Liver (tissue), 10 donors: ENCODE measurements at places on chromosomes 6 and 20. TPM values are rescaled to one million over a fixed set of nuclear protein-coding genes. Genes with fewer than 3 reads are reported as not detected.

DNA sequence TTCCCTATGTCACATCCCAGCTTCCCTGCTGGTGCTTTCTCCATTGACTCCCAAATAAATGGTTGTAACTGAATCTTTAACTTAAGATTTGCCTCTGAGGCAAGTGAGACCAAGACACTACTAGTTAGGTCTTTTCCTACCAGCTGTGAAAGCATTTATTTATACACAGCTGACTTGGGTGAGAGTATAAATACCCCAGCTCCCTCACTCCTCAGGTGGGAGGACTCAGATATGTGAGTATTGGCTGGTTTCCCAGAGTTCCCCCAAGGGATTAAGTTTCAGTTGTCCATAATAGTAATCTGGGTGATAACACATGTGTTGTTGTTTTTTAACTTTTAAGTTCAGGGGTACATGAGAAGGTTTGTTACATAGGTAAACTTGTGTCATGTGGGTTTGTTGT lies 49.8 kb downstream of the CFAP61 start:
- no peak for DNase-seq

Gene GSS
- 38.8 TPM for total RNA-seq

Gene RING1
- total RNA-seq: 11.5 TPM

Gene LY6G6F
- total RNA-seq: 3.2 TPM

DNA sequence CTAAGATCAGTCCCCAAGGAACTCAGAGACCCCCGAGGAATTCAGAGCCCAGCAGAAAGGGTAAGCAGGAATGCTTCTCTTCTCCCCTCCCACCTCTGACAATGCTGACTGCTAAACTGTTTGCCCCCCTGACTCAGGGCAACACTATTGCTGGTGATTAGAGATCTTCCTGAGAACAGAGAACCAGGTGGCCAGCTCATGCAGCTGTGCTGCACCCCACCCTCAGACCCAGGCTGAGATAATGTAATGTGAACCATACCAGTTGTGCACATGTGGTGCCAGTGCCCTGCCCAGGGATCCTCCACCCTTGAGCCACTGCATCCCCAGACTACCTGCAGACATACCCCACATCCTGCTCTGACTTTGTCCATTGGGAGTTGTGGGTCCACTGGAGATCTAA lies 139.1 kb upstream of the ARG1 start:
- no peak for DNase-seq

DNA sequence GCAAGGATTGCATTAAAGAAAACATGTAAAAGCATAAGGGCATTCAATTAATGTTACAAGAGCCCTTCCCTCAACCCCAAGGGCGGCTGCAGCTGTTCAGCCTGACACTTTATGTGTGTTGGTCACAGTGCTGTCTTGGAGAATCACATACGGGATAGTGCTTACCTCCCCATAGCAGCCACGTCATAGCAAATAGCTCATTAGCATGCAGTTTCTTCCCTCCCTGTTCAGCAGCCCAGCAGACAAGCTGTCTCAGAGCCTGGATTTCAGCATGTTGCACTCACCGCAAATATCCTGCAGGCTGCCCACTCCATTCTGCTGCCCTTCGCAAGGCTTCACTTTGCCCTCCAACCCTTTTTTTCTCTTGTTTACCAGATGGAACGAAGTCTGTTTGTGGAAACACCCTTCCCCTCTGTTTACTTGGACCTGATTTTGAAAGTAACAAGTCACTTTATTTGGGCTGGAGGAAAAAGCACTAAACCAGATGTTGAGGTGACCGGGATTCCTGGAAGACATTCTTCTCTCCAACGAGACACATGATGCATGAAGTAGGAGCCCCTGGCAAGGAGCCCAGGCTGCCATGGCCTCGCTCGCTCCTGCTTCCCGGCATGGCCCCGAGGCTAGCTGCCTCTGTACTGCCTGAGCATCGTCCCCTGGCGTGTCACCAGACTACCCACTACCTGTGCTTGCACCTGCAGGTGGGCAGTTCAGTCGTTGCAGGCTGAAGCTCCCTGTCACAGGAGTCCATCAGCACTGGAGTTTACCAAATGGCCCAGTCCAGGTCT lies 151.6 kb upstream of the GMDS start:
- DNase-seq: no peak

DNA sequence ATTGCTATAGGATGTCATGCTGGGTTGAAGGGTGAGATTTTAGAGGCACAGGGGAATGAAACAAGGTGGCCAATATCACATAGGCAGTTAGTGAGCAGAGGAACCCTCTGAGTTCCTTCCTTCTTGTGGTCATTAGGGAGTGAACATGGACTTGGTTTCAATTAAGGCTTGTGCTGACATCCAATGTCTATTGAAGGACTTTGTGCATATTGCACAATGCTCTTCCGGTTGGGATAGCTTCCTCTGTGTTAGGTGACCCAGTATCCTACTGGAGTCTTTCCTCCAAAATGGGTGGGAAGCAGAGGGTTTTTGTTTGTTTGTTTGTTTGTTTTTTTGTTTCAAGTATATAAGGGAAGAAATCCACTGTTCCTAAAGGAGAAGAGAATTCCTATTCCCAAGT lies 98.5 kb downstream of the HDGFL1 start:
- no peak for DNase-seq

DNA sequence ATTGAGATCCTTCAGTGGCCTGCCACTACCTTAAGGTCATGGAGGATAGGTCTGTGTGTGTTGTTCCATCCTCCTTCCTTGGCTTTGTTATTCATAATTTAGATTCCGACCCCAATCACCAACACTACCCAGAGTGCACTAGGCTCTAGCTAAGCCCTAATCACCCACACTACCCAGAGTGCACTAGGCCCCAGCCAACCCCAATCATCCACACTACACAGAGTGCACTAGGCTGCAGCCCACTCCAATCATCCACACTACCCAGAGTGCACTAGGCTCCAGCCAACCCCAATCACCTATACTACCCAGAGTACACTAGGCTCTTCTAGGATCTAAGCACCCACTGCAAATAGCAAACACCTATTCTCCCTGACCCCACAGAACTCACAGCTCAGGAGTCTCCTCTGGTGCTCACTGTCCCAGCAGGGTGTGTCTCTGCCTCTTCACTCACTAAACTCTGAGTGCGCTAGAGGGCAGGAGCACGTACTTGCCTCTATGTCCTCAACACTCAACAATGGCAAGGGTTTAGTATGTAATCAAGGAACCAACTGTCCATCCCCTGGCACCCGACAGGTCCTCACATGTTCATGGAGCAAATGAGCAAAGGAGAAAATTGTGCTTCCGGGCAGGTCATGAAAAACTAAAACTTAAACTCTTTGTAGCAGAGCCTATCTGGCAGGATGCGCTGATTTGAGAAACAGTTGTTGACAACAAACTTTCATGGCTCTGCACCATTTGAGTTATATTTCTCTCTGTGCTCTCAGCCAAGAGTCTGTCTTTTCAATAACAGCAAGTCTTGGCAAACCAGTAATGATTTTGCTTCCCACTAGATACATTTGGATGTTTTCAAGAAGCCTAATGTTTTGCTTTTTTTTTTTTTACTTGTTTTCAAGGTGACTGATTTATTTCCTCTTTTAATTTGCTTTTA lies 54.3 kb downstream of the SLC22A23 start:
- no peak for DNase-seq

DNA sequence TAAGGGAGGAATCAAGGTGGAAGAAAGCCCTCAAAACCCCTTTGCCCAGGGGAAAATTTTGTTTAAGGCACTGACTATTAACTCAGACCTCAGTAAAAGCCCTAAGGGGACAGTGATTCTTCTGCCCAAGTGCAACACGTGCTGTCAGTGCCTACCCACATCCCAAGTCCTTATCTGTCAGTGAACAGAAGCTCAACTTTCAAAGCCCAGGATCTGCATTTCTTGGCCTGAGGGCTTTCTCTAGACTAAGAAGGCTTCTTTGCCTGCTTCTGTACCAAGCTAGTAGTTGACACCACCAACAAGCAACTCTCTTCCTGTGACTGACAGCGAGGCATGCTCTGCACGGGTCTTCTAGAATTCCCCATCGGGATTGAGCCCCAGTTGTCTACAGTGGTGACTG lies 416.0 kb upstream of the SPTLC3 start:
- no peak for DNase-seq

DNA sequence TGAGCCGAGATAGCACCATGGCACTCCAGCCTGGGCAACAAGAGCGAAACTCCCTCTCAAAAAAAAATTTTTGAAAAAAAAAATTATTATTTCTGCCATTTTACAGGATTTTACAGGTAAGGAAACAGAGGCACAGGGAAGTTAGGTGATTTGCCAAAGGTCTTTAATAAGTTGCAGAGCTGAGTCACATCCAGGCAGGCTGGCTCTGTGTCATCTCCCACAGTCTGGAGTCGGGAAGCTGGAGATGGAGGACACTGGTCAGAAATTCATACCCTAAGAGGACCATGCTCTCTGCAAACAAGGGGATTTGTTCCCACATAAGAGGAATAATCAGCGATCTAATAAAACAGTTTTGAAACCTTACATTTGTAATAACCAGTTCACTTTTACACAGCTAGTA lies 24.1 kb downstream of the HECA start:
- no peak for DNase-seq

Gene C20orf141
- total RNA-seq: not detected

DNA sequence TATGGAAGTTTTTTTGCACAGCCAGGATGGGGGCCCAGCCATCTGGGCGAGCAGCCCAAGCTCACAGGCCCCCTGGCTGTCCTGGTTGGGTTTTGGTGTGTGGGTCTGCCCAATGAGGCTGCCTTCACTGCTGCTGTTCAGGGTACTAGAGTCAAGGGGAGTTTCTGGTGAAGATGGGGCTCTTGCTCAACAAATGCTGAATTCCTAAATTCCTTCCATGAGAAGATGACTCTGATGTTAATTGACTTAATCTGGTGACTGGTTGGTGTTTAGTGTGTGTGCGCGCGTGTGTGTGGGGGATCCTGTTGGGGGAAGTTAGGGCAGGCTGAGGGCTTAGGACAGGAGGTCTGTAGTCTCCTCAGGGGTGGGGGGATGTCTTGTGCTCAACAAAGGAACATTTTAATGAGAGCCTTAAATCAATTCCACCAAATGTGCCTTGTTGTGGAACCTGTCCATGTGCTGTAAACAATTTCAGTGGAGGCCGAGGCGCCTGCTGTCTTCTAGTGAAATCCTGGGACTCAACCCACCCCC lies 1.9 kb downstream of the PTK7 start:
- DNase-seq: no peak

DNA sequence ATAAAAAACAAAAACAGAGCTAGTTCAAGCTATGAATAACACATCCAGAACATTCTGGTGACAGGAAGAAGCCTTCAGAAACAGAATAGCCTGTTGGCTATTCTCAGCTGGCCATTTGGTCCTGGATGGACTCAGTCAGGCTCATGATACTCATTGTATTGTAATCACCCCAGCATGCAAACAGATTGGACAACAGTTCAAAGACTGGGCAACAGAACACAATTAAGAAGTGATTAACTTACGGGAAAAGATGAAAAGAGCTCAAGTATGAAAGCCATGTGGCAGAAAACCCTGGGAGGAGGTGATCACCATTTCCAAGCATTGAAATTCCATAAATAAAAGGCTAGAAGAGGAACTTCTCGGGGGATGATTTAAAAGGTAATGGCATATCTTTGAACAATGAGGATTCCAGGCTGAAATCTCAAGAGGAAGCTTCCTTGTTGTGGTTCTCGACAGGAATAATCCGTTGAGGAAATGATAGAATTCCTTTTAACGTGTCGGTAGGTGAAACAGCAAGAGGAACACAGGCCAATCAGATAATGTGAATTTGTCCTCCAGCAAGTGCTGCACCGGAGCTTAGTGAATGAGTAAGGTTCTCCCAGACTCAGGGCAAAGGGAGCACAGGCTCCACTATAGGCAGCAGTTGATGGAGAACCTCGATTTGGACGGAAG lies 172.4 kb downstream of the BCAS1 start:
- no peak for DNase-seq

DNA sequence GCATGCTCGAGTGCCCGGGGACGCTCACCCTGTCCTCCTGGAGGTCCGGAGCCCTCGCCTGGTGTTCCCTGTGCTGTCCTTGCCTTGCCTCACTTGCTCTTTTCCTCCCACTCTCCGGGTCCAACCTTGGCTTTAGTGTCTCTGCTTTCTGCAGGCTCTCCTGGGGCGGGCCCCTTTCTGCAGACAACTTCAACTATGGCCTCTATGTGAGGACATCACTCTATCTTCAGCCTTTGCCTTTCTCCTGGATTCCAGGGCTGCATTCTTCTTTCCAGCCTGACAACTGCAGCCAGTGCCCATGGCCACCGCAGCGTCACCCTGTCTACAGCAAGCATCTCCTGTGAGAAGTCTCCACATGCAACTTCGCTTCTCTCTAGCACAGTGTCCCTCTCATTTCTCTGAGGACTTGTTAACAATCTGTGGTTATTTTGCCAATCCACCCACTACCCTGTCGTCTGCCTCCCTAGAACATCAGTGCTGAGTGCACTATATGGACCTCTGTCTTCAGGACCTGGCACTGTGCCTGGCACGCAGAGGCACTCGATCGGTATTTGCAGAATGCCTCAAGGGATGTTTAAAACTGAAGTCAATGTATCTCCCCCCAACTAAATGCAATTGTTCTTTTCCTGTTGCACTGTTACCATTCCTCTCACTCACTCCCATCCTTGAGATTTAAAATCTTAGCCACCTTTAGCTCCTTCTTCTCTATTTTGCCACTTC lies 35.9 kb downstream of the FOXC1 start:
- DNase-seq: no peak

Gene EYS
- 0.08 TPM for total RNA-seq

Gene KCNB1
- under 0.01 TPM for total RNA-seq

GRCh38 chr6:138588805-138589434 lies 89.6 kb upstream of the NHSL1 start:
- peak; percentile 59 for DNase-seq

- no peak for DNase-seq
Measured at GRCh38 chr6:19876672-19877071, 39.5 kb downstream of the ID4 start.

DNA sequence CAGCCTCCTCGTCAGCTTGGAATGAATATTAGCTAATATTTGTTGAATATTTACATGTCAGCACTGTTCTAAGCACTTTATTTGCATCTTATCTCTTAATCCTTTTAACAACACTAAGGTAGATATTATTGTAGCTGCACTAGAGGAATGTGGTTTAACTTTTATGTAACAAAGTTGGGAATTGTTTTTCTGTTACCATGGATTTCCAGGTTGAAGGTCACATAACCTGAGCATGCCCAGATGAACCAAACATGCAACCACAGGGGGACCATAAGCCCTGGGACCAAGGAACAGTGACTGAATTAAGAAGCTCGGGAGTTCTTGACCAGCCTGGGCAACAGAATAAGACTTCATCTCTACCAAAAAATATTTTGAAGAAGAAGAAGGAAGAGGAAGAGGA lies 29.1 kb upstream of the YWHAB start:
- no peak for DNase-seq

Gene KCNK16
- not detected for total RNA-seq

Gene ITPR3
- 2.8 TPM for total RNA-seq

- no peak for DNase-seq
Measured at GRCh38 chr20:5482791-5483190, 166.0 kb upstream of the PROKR2 start.
